ENCODE measurements at places on chromosomes 2 and 18.

DNA sequence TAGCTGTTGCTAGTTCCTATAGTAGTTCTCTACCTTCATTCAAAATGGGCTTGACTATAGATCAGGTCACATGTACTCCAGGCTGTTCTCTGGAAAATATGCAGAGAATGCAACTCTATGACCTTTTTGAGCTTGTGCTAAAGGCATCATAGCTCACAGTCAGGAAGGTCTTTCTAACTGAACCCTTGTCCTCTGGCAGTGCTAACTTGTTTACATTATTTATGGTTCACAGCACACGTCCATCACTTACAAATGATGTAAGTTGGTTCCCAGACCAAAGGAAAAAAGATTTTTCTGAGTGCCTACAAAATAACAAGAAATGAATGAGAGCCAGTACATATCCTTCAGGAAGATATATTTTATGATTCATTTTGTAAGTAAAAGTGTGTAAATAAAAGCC lies 236.1 kb downstream of the GCA start:
- no peak for DNase-seq

DNA sequence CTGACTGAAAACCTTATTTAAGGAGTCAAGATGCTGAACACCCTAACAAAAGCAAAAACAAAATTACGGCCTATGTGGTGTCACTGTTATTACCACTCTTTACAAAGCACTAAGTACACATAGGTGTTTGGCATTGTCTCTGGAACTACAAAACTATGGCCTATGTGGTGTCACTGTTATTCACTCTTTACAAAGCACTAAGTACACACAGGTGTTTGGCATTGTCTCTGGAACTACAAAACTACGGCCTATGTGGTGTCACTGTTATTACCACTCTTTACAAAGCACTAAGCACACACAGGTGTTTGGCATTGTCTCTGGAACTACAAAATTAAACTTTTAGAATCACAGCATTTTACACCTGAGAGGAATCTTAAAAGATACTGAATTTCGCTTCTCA lies 47.4 kb downstream of the SLC35F5 start:
- DNase-seq, result no peak

DNA sequence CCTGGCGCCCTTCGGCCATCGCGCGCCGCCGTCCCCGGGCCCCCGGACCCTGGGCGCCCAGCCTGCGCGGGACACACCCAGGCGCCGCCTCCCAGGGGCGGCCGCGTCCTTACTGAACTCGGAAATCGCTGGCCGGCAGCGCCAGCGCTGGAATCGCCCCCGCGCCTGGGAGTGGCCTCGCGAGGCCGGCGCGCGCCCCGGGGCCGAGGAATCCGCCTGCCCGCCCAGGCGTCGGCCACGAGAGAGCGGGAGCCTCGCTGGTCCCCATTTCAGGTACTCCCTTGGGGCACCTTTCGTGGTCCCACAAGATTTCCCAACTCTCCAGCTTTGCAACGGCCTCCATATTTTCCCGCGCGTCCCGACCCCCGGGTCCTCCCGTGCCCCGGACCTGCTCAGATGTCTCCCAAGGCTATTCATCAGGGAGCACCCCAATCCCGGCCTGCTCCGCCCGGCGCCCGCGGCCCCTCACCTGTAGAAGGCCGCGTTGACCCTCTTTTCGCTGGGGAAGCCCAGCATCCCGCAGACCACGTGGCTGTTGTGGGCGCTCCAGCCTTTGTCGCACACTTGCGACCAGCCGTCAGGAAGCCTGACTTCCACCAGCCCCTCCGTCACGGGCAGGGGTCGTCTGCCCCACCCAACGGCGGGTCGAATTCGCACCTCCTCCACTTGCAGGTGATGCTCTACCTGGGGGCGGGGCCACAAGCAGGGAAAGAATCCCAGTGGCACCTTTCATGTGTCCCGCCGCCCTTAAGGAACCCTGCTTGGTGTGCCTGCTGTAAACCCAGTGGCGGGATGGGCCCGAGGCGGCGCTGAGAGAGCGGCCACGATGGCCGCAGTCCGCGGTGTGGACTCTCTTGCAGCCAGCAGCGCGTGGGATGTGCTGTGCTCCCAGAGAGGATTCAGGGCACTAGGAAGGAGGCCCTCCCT lies 4.6 kb downstream of the LOXL3 start:
- no peak for DNase-seq

- no peak for DNase-seq
These were observed 523.0 kb downstream of the ERBB4 start for GRCh38 chr2:212015588-212015987.

- DNase-seq, result no peak
These were observed 59.1 kb upstream of the DAPL1 start for GRCh38 chr2:158735822-158736580.

GRCh38 chr2:223155956-223156355 lies 104.0 kb downstream of the KCNE4 start:
- no peak for DNase-seq

DNA sequence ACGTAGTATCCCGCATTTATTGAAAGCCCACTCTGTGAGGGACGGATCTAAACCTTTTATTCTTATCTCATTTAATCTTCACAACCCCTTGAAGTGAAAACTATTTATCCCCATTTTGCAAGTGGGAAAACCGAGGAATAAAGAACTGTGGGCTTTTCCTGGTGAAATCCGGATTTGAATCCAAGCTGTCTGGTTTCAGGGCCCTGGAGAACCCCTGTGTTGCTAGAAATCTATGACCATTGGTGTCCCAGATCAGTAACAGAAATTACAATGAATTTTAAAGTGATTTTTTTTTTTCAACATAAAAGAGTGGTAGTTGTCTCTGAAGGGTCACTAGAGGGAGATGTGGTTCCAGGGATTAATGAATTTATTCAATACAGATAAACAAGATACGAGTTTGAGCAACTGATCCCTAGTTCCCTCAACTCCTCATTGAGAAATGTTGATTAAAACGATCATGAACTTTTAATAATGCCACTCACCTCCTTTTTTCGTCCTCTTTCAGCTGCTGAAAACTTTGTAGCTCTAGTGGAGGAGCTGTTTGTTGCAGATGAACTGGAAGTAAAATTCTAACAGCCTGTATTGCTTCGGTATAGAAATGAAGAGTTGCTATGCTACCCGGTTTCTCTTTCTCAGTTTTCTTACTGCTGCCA lies 940 bp downstream of the XRCC5 start:
- no peak for DNase-seq

- DNase-seq, result no peak
These were observed 10.6 kb downstream of the MAPRE2 start for GRCh38 chr18:35051641-35052377.

- no peak for DNase-seq
These were observed 221.7 kb upstream of the SPOPL start for GRCh38 chr2:138279871-138280270.

DNA sequence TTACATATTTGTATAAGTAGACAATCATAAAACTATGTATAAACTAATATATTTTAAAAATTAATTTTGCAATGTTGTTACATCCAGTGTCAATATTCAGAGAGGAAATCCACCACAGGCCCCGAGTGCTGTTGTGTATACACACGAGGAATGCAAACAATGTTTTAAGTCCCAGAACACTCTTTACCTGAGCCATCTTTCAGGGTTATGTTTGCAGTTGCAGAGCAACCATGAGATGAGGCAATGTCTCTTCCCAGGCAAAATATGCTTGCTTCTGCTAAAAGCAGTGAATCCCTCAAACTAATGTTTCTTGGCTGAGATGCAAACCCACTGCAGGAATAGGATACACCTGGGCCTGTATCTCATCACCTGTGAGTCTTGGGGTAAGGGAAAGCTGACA lies 91.3 kb downstream of the ASXL2 start:
- DNase-seq, result no peak

- no peak for DNase-seq
These were observed 26.6 kb downstream of the CROCC2 start for GRCh38 chr2:240932724-240933047.

GRCh38 chr2:239539776-239540100 lies 138.9 kb upstream of the HDAC4 start:
- DNase-seq, result no peak

GRCh38 chr2:191638079-191638801 lies 39.7 kb upstream of the NABP1 start:
- peak; percentile 4 for DNase-seq

DNA sequence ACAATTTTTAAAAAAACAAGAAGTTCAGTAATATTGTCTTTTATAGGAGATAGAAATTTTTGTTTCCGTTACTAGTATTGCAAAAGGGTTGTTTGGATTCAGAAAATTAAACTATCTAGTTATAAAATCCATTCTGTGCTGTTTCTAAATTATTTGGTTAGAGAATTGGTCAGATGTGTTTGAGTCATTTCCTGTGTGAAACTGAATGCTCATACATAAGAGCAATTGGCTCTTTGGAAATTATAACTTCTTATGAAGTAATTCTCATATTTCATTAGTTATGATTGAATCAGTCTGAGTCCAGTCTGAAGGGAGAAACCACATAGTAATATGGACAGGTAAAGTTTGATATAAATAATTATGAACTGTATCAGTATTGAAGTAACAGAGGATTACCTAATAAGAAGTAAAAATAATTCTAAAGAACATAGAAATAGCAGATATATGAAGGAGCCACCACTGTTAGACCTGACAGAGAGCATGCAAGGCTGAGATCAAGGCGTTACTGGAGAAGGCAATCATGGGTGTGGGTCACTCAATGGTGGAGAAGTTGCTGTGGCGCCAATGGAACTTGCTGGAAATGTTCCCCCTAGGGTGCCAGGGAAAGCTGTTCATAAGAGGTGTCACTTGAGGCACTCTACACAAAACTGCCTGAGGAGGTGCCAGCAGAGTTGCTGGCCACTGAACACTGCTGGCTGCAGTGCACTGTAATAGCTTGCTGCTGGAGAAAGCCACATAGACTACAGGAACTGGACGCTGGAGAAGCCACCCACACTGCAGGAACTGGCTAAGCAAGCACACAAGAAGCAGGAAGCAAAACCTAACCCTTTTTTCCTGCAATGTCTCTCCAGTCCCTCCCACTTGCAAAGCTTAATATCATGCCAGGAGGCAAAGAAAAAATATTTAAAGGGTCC lies 18.0 kb upstream of the FAP start:
- no peak for DNase-seq

GRCh38 chr2:213490087-213490486 lies 205.8 kb downstream of the SPAG16 start:
- DNase-seq, result no peak

DNA sequence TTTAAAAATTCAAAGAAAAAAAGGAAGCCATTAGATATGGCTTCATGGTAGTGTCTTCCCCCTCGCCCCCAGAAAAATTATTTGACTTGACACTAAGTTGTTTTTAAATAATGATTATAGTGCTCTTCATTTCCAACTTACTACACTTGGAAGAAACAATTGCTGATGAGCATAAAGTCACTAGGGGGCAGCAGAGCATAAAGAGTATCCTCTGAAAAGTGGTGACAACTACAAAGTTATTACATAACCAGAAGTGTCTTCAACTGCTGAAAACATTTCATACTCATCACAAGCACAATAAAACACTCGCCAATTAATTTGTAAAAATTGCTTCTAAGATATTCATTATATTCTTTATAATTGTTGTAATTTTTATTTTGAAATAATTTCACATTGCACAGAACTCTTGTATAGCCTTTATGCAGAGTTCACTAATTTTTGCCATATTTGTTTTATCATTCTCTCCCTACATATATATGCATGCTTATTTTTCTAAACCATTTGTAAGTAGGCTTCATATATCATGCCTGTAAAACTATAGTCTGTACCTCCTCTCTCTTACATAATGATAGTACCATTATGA lies 54.9 kb downstream of the EXOC6B start:
- DNase-seq, result peak; percentile 85

- DNase-seq, result no peak
These were observed 173.1 kb downstream of the PTH2R start for GRCh38 chr2:208579678-208580077.

GRCh38 chr18:56390626-56391025 lies 247.8 kb downstream of the TXNL1 start:
- DNase-seq, result no peak

- DNase-seq, result no peak
These were observed 13.4 kb downstream of the TNS1 start for GRCh38 chr2:217989221-217989948.

- no peak for DNase-seq
These were observed 788.3 kb upstream of the SALL3 start for GRCh38 chr18:78191276-78191675.

DNA sequence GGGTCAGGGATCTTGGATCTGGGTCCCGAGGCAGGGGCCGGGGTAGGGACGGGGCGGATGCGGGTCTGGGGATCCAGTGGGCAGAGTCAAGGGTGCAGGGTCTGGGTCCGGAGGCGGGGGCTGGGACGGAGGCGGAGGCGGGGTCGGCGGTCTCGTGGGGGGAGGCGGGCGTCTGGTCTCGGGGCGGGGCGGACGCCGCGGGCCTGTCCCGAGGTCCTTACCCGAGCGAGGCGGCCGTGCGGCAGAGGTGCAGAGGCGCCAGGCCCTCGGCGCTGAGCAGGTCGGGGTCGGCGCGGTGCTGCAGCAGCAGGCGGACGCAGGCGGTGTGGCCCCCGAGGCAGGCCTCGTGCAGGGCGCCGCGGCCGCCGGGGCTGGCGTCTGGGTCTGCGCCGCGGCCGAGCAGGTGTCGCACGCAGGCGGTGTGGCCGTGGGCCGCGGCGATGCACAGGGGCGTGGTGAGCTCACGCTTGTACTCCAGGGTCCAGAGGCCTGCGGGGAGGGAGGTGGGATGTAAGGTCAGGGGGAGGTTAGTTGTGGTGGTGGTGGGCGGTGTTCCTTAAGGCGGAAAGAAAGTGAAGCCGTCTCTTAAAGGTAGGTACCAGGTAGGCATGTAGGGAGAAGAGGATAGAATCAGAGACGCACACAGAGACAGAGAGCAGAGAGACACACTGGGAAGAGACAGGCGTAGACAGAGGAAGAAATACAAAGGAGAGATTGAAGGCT lies 26.6 kb downstream of the ASB18 start:
- DNase-seq, result no peak

DNA sequence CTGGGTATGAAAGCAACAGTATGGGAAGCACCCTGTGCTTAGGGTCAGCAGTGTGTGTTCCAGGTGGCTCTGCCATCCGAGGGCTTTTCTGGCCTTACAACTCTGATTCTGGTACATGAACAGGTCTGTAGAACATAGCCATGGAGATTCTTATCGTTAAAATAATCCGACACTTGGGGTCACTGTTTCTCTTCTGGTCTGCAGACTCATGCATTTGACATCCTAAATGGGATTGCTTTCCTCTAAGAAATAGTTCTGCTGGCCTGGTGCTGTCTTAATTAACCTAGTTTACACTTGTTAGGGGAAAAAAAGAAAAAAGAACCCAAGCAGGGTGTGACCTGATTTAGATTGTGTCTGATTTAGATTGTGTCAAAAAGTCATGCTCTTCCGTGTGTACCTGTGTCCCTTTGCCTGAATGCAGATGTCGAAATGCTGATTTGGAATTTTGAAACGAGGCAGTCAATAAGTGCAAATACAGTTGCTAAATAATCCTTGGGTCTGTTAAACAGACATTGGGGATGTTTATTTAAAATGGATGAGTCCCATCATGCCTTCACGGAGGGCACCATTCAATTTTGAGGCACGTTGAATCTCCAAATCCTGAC lies 59.6 kb downstream of the TRPM8 start:
- peak; percentile 69 for DNase-seq

Data from midbrain (tissue), 1 donor.